Fibroblast of skin of left quadriceps (primary cell): ENCODE measurements at places on chromosomes 2 and 18.
A peak's percentile ranks its signal among the peaks of the same experiment; 100 is the strongest.

DNA sequence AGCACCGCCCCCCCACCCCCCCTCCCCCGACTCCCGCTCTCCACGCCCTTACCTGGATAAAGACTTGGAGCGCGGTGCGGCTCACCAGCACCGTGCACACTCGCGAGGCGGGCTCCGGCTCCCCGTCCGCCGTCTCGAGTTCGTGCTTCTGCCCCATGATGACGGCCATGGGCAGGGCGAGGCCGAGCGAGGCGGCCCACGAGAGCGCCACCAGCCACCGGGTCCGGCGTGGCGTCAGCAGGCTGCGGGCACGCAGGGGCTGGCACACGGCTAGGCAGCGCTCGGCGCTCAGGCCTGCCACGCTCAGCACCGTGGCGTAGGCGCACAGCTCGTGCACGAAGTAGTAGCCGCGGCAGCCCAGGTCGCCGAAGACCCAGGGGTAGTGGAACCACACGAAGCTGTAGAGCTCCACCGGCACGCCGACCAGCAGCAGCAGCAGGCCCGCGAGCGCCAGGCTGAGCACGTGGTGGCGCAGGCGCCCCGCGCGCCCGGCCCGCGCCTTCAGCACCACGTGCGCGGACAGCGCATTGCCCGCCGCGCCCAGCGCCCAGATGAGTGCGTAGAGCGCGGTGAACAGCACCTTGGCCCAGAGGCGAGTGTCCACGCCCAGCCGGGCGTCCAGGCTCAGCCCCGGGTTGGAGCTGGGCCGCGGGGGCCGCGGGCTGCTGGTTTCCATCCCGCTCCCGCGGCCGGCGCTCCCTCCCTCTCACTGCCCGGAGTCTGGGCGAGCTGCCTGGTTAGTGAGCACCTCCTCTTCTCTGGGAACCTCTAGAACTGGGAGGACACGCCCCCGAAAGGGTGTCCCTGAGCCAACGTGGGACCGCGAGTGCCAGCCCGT lies at the start of gene NTSR2:
Gene NTSR2, minus strand, starts transcription at position 742 of the 838 bp plus-strand sequence. Its CDS starts 66 bp downstream, at position 676.
- peak; percentile 10 for DNase-seq

- no peak for DNase-seq
Measured at GRCh38 chr18:9992300-9992972, 78.6 kb downstream of the VAPA start.

GRCh38 chr2:169050476-169051240 lies 18.7 kb upstream of the DHRS9 start:
- DNase-seq: no peak

DNA sequence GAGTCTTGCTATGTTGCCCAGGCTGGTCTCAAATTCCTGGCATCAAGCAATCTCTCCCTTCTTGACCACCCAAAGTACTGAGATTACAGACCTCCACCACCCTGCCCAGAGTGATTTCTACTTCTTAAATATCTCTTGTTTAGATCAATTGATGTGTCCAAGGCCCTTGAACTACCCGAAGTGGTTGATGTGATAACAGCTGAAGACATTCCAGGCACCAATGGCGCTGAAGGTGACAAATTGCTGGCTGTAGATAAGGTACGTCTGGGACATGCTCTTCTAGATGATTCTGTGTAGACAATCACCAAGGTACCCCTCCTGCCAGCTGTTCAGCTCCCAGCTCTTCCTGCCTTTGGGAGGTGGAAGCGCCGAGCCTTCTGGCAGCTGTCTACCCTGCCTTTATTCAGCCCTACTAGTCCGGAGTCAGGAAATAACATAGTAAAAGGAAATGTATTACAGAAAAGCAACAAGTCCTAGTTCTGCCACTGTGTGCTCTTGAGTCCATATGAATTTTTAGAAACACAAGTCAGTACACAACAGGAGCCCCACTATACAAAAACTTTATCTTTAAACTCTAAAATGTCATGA lies 61.3 kb upstream of the BZW1 start:
- no peak for DNase-seq

GRCh38 chr2:62114564-62114963 lies 81.4 kb upstream of the B3GNT2 start:
- DNase-seq: no peak

- DNase-seq: no peak
Measured at GRCh38 chr2:167190053-167190452, 301.8 kb downstream of the XIRP2 start.

- DNase-seq: no peak
Measured at GRCh38 chr2:224892574-224893204, 149.6 kb downstream of the DOCK10 start.
